ENCODE measurements at places on chromosomes 3 and 15.

DNA sequence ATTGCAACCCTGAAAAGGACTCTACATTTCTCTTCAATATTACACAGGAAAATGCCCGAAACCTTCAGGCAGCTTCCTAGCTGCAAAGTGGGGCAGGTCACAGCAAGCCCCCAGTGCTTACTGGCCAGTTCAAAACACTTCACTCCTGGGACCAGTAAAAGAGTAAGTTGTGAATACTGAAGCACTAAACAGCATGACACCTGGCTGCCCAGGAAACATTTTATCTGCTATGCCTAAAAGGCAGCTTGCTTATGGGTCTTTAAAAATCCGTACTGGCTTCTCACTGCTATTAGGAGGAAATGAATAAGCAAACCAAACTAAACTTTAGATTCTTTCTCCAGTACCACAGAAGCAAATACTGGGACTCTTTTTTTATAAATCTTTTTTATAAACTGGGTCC lies 457.9 kb upstream of the ALCAM start:
- DNase-seq: no peak

GRCh38 chr15:100042558-100042957 lies 299.2 kb downstream of the ADAMTS17 start:
- DNase-seq: peak; percentile 20

DNA sequence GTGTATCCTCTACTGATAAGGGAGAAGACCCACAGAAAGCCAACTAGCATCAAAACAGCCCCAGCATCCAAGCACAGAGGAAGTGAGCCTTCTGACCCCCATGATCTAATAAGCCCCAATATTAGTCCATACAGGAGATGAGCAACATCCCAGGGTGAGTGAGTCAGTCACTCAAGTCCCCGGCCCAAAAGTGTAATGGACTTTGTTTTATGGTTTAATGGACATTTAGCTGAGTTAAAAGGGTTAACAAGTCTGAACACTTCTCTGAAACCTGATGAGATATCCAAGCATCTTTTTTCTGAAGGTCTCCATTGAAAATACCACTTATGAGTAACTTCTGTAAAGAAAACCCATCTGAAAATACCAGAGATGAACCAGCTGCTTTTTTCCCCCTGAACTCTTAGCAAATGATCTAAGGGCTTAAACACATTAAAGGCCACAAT lies 115.6 kb downstream of the GREM1 start:
- no peak for DNase-seq

DNA sequence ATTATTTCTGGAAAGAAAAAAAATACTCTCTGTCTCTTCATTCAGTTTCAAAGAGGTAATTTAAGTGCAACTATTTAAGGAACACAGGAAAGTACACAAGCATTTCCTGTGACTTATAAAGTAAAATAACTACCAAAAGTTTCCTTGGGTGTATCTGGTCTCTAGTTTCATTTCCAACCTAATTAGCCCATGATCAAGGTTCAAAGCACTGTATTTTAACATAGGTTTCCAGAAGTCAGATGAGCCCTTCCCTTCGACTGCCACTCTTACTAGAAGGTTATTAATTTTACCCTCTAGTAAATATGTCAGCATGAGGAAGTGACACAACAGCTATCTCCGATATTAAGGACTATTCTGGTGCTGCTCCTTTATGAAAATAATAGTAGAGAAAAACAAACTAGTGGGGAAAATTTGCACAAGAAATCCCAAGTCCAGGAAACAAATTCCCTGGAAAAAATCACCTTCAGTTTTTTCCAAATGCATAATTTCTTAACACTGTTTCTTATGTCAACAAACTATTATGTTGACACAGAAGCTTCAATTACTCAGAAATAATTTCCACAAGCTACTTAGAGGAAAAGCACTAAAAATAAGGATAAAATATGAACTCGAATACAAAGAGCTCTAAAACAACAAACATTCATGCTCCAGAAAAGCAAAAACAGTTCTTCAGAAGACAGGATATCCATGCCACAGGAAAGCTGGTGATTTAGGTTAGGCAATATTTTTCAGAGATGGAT lies 35.3 kb downstream of the CCPG1 start:
- DNase-seq: no peak

DNA sequence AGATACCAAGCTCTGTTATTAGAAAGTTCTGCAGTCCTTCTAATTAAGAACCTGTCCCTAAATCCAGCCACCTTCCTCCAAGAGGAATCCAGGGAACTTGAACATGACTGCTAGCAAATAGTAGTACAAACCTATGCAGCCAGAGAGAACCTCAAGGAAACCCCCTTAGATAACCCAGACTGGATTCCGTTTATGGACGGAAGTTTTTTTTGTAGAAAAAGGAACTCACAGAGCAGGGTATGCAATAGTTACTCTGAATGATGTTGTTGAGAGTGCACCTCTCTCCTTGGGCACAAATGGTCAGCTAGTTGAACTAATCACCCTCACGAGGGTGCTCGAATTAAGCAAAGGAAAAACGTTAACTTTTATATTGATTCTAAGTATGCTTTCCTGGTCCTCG lies 40.8 kb downstream of the TM4SF18 start:
- no peak for DNase-seq

- DNase-seq: no peak
Observed at GRCh38 chr15:92801774-92802464, 98.2 kb upstream of the CHD2 start.

DNA sequence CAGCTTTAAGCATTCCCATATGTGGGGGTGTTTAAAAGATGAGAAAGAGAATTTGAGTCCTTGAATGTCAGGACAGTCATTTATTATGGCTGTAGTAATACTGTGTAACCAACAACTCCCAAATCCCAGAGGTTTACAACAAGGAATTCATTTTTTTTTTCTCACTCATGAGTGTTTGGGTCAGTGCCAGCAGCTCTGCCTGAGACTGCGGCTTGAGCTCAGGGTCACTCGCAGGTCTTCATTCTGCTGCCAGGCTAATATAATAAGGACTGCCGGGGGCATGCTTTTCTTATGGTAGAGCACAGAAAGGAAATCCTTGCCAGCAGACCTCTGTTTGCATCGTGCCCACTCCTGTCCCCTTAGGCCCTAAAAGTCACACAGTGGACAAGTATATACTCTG lies 277.9 kb upstream of the LMCD1 start:
- DNase-seq: no peak

- no peak for DNase-seq
Observed at GRCh38 chr3:71370467-71370866, 213.1 kb downstream of the FOXP1 start.

- no peak for DNase-seq
Observed at GRCh38 chr3:73101881-73102280, 40.4 kb downstream of the EBLN2 start.

DNA sequence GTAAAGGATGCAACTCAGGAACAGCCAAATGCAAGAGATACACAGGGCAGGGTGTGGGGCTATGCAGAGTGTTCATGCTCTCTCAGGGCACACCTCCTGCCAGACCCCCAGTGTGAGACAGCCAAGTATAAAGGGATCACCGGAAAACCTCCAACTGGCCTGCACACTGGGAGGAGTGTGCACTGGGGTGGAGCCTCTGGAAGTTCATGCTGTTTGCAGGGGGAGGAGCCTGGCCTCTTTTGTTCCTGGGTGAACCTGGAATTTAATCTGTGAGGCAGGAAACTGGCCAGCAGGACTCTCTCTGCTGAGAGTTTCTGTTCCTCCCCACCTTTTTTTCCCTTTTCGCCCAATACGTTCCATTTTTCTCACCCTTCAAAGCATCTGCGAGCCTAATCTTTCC lies 204.1 kb downstream of the WNT5A start:
- peak; percentile 59 for DNase-seq

GRCh38 chr15:101446518-101447167 lies 42.9 kb downstream of the PCSK6 start:
- DNase-seq: peak; percentile 20

- peak; percentile 1 for DNase-seq
Observed at GRCh38 chr15:52098323-52098722, 14.3 kb downstream of the BCL2L10 start.

GRCh38 chr3:102180280-102180931 lies 254.4 kb upstream of the ZPLD1 start:
- no peak for DNase-seq

DNA sequence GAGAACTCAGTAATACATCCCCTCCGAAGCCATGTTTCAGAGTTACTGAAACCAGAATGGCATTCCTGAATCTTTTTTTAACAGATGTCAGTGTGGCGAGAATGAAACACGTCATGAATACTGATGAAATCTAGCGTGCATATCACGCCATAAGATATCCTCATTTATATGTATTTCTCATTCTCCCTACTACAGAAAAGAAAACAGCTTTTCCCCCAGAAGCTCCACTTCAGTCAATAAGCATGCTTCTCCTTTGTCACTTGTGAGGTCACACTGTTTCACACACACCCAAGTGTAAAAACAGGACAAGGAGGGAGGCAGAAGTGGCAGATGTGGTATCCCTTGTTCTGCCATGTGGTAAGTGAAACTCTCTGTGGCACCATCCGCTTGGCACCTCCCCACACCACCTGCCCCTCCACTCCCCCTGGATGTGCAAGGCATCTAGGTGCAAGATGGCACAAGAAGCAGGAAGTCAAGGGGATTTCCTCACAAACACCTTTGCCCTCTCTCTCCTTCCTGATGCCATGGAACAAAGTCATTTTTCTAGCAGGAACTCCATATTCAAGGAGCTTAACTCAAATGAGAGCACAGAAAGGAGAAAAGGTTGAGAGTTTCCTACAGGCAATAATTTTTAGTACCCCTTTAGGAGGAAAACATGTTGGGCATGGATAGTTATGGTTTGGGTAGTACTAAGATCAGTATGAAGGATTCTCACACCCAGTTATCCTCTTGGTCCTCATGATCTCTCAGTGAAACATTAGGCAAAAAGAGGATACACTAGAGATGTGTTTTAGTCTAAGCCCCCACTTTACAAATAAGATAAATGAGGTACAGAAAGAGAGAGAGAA lies 47.5 kb upstream of the FRMD4B start:
- no peak for DNase-seq

GRCh38 chr3:63975723-63976122 lies 47.6 kb downstream of the PSMD6 start:
- no peak for DNase-seq

DNA sequence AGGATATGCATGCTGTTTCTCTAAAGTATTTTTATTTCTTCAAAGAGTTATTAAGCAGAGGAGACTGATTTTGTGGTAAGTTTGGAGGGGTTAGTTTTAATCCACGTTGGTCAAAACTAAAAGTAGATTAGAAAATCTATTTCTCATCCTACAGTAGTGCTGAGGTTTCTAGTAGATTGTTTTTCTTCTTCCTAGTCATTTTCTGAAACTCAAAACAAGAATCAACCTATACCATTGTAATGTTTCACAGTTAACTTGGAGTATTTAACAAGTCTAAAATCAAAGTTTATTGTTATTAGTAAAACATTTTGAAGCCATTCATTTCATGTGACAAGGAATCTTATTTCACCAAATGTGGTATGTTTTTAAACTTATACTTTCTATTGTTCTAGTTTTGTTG lies 57.9 kb downstream of the RBM6 start:
- DNase-seq: no peak

GRCh38 chr15:89187986-89188514 lies 33.3 kb downstream of the RLBP1 start:
- no peak for DNase-seq

DNA sequence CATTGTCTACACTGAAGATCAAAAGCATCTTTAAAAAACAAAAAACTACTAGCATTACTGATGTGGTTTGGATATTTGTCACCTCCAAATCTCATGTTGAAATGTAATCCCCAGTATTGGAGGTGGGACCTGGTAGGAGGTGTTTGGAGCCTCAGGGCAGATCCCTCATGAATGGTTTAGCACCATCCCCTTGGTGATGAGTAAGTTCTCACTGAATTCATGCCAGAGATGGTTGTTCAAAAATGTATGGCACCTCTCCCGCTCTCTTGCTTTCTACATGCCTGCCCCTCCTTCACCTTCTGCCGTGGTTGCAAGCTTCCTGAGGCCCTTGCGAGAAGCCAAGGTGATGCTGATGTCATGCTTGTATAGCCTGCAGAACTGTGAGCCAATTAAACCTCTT lies 136.6 kb upstream of the FHIT start:
- DNase-seq: no peak

- DNase-seq: no peak
Observed at GRCh38 chr15:66763186-66764071, 61.4 kb downstream of the SMAD6 start.

GRCh38 chr3:188453431-188454384 lies 299.8 kb downstream of the LPP start:
- no peak for DNase-seq

- DNase-seq: no peak
Observed at GRCh38 chr15:83854321-83854720, 200.4 kb downstream of the ADAMTSL3 start.

DNA sequence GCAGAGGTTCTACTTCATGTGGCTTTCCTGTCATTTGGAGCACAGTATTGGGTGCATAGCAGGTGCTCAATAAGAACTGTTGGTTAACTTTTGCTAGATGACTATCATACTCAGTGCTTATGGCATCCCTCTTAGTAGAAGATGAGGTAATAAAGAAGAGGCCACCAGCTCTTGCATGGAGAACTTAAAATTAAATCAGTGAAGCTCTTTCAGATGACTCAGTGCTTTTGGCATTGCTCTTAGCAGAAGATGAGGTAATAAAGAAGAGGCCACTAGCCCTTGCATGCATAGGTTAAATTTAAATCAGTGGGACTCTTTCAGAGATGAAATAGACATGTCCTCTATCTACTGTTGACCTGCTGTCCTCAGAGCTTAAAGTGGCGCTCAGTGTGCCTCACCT lies 109.4 kb upstream of the FGF7 start:
- no peak for DNase-seq

GRCh38 chr3:172138792-172139507 lies 99.6 kb downstream of the FNDC3B start:
- peak; percentile 68 for DNase-seq

GRCh38 chr3:42691816-42692666 lies 6.7 kb downstream of the KLHL40 start:
- DNase-seq: no peak

DNA sequence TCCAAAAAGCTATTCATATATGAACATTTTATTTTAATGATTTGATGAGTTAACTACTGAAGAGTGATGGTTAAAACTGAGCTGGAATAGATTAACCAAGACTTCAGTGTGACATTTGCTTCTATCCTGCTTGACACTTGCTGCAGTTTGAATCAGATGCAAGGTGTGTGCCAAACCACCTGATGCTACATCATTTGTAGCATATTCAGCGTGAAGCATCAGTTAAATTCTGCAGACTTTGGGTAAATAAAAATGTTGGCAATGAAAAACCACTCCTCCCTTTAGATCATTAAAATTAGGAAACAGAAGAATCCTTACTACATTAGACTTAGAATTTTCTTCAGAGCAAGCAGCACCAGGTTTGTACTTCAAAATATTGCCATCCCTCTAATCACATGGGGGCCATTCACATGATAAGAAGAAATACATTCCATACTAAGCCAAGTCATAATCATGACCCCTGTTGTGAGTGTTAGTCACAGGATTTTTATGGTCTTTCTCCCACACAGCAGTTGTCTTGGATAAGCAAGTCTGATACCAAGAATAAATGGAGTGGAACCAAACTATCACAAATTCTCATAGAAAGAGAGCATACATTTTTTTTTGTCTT lies 160.7 kb upstream of the TNIK start:
- DNase-seq: no peak

DNA sequence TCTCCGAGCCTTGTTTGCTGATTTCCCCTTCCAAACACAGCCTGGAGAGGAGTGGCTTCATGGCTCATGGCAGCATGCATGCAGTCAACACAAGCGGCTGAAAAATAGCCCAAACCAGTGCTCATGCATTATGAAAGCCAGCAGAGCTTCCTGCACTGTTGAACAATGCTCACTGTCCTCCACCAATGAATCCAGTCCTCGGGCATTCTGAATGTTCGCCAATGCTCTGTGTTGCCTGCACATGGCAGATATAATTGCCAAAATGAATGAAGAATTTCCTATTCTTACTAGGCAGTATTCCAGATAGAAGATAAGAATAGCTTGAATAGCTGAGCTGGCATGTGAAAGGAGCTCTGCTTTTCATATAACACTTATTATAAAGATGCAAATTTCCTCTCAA lies 252.7 kb downstream of the ROBO1 start:
- DNase-seq: no peak

Measured in endodermal cell (in vitro differentiated cells).